ENCODE measurements at places on chromosomes 2 and 18. TPM values are rescaled to one million over a fixed set of nuclear protein-coding genes. Genes with fewer than 3 reads are reported as not detected.
A peak's percentile ranks its signal among the peaks of the same experiment; 100 is the strongest.

DNA sequence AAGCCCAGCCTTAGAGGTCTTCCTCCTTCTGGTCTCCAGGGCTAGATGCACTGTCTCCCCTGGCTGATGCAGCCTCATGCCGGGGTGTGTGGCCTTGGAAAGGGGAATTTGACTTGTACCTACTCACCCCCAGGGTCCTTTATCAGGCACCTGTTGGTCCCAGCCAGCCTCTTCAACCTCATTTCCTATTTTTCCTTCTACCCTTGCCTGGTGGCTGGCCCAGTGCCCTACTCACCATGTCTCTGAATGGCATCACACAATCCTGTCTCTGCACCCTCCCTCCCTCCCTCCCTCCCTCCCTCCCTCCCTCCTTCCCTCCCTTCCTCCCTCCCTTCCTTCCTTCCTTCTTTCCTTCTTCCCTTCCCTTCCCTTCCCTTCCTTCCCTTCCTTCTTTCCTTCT, 17.1 kb upstream of the ST3GAL5 start:
- DNase-seq, result no peak

The LBX2 gene
- total RNA-seq, result 3.0 TPM

DNA sequence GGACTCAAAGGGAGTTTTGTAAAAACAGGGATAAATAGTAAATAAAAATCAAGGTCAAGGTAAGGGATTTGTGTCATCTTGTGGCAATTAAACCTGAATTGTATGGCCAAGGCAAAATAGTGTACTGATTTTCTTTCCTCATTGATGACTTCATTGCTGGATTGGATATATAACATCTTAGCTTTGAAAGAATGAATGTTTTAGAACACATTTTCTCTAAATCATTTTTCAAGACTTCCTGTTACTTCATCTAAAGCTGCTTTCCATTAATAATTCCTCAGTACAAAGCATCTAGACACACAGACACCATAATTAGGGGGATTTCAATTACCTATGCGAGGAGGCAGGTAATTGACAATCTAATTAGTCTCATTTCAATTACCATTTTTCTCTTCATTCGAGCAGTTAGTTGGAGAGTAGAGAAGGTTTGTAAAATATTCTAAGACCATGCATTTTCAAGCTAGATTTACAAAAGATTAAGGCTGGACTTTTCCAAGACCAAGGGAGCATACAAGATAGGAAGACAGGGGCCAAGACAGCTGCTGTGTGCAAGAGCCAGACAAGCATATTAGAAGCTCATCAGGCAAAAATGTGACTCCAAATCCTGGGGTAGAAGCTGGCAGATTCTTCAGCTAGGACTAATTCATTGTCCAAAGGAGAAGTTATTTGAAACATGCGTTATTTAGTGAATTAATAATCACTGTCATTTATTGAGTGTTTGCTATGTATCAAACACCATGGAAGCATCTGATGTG, 253.6 kb downstream of the EPHA4 start:
- DNase-seq, result no peak

DNA sequence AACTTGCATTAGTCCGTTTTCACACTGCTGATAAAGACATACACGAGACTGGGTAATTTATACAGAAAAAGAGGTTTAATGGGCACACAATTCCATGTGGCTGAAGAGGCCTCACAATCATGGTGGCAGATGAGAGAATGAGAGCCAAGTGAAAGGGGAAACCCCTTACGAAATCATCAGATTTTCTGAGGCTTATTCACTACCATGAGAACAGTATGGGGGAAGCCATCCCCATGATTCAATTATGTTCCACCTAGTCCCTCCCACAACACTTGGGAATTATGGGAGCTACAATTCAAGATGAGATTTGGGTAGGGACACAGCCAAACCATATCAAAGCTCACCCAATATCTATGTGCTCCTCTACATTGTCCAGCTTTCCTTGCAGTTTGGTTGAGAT, 16.0 kb upstream of the SERPINE2 start:
- DNase-seq, result no peak

DNA sequence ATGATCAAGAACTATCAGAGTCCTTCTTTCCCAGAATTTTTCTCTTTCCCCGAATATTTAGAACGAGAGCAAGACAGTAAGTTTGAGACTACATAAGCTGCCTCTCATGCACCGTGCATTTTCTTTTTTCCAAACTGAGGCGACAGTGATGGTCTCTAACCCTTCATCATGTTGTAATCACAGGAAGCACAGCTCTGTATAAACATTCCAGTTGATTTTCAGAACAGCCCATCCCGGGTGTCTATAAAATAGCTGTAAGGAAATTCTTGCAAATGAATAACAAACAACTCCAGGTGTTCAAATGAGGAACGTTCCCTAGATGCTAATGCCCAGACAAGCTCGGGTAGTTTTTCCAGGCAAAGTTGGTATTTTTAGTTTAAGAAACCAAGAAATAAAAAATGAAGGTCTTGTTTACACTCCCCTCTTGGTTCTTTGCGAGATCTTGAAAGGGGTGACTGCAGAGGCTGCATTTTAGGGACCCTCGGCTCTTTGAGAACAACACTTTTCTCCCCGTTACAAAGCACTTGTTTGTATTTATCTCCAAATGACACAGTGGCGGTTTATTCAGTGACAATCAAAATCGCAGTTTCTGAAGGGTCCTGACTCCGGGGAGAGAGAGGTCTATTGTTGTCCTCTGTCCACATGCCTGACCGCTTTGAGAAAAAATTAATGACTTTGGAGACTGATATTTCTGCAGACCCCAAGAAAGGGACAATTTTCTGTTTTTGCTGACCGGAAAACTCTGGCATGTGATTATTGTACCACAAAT, 101.1 kb upstream of the NCK2 start:
- DNase-seq, result peak; percentile 33

DNA sequence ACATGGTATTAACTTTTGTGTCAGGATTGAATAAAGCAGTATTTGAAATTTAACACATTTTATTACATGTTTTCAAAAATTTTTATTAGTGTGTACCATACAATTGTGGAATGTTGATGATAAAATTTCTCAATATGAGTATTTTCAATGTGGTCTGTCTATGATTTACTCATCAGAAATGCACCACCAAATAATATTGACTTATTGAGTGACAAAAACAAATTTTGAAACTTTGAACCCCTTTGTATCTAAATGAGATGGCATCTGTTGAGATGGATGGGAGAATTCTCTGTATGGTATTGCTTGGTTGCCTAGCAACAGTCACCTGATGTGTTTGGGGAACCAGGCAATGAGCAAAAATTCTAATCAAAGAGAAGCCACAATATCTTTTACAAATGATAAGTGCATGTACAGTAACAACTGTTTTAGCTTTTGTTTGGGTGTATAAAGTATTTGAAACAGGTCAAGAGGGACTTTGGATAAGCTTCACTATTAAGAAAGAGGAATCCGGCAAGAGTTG, 400.1 kb downstream of the CCDC85A start:
- no peak for DNase-seq

DNA sequence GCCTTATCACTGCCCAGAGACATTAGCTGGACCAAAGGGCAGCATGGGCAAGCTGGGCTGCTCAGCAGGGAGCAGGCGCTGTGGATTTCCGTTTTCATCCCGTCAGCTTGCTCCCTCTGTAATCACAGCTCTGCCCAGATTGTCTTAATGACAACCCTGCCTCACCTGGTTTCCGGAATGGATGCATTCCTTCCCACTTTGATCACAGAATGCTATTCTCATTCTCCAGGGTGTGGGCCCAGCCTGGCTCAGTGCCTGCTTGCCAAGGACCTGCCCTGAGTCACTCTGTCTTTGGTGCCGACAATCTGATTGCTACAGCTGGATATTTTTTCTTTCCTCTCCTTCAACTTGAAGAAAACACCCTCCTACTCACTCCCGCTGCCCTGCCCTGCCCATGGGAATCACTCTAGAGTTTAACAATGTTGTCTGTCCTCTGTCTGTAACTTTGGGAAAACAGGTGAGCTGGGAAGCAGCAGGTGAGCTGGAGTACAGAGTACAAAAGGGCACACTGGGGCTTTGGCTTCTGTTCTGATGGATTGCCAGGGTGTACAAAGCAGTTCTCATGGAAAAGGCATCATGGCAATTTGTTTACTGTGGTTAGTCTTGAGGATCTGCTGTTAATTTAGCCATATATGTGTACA, 27.2 kb upstream of the FAM136A start:
- DNase-seq, result no peak

GRCh38 chr18:36947820-36948348, 119.0 kb downstream of the KIAA1328 start:
- DNase-seq, result no peak

The IL18RAP gene
- total RNA-seq, result 0.11 TPM
